ENCODE measurements at places on chromosomes 6 and 20. TPM values are rescaled to one million over a fixed set of nuclear protein-coding genes. Genes with fewer than 3 reads are reported as not detected.

DNA sequence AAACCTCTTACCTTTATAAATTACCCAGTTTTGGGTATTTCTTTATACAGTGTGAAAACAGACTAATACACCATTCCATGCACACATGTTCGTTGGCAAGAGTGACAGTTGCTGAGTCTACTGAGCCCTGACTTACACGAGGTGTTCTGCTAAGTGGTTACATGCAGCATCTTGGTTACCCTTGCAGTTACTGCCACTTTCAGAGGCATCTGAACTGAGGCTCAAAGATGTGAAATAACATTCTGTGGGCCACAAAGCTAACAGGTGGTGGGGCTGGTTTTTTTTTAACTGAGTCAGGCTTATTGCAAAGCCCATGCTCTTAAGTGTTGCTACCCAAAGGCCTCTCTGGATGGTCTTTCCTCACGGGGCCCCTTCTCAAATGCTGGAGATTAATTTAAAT is 54.4 kb upstream of the GTSF1L start:
- no peak for DNase-seq
- H3K27me3 ChIP-seq, result no peaks in the 10 kb centered on the region
- no peak overlapping the region for H3K27ac ChIP-seq
- peaks cover 22% of the 10 kb centered on the region for H3K4me1 ChIP-seq

DNA sequence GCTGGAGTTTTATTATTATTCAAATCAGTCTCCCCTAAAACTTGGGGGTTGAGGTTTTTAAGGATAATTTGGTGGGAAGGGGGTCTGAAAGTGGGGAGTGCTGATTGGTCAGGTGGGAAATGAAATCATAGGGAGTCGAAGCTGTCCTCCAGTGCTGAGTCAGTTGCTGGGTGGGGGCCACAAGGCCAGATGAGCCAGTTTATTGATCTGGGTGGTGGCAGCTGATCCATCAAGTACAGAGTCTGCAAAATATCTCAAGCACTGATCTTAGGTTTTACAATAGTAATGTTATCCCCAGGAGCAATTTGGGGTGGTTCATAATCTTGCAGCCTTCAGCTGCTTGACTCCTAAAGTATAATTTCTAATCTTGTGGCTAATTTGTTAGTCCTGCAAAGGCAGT is 146.0 kb upstream of the SPACA1 start:
- no peak overlapping the region for H3K27ac ChIP-seq
- no peak overlapping the region for H3K4me3 ChIP-seq
- H3K4me1 ChIP-seq, result no peaks in the 10 kb centered on the region

DNA sequence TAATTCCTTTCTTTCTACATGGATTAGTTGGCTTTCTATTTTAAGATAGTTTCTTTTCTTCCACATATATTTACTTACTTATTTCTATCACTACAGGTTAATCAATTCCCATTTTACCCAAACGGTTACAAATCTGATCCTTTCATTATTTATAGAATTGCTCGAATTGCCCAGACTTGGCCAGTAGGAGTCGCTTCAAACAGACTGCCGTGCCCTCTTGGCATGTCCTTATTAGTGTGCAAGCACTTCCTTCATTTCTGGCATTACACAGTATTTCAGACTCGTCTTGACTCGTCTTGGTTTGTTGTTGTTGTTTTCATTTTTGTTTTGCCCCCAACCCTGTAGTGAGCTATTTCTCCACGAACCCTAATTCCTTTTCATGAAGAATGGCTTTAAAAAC is 74.6 kb downstream of the SAMD3 start:
- H3K36me3 ChIP-seq, result peaks cover 80% of the 10 kb centered on the region
- no peaks in the 10 kb centered on the region for H3K4me1 ChIP-seq
- no peak overlapping the region for H3K27ac ChIP-seq
- no peak overlapping the region for H3K4me3 ChIP-seq
- DNase-seq, result no peak

DNA sequence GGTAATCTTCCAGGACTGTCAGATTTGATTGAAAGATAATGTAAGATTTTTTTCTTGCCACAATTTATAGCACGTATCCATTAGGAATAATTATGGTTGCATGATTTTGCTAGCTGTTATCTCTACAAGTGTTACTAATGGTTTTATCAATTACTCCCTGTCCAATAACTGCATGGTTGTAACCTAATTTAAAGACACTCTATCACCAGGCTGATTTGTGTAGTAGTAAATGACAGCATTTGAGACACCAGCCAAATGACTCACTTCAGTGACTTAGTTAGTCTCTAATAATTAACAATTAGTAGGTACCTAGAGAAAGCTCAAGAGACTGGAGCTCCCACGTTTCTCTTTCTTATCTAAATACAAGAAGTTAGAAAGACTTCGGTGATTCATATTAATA is 453.8 kb upstream of the POU3F2 start:
- H3K27ac ChIP-seq, result no peak overlapping the region
- H3K4me3 ChIP-seq, result no peak overlapping the region
- no peak for DNase-seq
- no peaks in the 10 kb centered on the region for H3K27me3 ChIP-seq

- no peak overlapping the region for H3K4me3 ChIP-seq
- H3K27me3 ChIP-seq, result no peaks in the 10 kb centered on the region
- DNase-seq, result no peak
- H3K4me1 ChIP-seq, result no peaks in the 10 kb centered on the region
Observed at GRCh38 chr20:48282591-48283228, 497.4 kb upstream of the SULF2 start.

GRCh38 chr6:105566503-105566902 is 163.6 kb upstream of the PREP start:
- DNase-seq, result no peak
- no peaks in the 10 kb centered on the region for H3K27me3 ChIP-seq
- no peaks in the 10 kb centered on the region for H3K36me3 ChIP-seq
- H3K4me1 ChIP-seq, result no peaks in the 10 kb centered on the region

DNA sequence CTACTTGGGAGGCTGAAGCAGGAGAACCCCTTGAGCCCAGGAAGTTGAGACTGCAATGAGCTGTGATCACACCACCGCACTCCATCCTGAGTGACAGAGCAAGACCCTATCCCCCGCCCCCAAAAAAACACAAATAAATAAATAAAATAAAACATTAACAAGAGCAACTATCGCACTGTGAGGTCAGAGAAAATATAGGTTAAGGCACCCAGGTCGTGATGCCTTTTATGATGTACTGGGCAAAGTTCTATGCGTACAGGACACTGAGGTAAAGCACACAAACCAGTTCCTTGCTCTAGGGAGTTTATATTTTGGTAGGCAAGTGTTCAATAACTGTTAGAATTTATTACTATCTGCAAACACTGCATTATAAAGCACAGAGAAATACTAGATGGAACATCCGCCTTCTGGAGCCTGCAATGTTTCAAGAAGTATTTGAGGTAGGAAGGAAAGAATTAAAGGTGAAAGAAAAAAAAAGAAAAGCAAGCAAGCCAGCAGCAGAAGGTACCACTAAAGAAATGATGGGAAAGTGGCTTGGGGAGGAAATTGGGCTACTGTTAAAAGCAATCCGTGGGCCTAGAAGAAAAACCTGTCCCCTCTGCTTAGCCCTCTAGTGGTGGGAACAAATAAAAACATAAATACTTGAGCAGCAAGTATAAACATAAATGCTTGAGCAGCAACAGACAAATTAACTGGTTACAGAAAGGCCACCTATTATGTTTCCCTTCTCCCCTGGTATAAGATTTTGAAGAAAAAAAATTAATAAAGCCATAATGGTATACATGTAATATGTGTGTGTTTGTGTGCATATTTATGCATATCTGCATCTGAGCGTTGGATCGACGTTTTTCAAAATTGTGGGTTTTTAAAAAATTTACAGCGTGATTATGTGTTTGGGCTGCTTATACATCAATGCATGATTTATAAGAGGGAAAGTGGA is 128.0 kb downstream of the PHACTR1 start:
- no peaks in the 10 kb centered on the region for H3K36me3 ChIP-seq
- no peak overlapping the region for H3K27ac ChIP-seq
- peak; percentile 7 for DNase-seq
- H3K27me3 ChIP-seq, result no peaks in the 10 kb centered on the region
- H3K4me3 ChIP-seq, result no peak overlapping the region

- H3K27me3 ChIP-seq, result no peaks in the 10 kb centered on the region
- DNase-seq, result peak; percentile 20
- H3K4me3 ChIP-seq, result no peak overlapping the region
- no peaks in the 10 kb centered on the region for H3K36me3 ChIP-seq
- no peak overlapping the region for H3K27ac ChIP-seq
Observed at GRCh38 chr6:151701911-151702562, 105.4 kb upstream of the ESR1 start.

DNA sequence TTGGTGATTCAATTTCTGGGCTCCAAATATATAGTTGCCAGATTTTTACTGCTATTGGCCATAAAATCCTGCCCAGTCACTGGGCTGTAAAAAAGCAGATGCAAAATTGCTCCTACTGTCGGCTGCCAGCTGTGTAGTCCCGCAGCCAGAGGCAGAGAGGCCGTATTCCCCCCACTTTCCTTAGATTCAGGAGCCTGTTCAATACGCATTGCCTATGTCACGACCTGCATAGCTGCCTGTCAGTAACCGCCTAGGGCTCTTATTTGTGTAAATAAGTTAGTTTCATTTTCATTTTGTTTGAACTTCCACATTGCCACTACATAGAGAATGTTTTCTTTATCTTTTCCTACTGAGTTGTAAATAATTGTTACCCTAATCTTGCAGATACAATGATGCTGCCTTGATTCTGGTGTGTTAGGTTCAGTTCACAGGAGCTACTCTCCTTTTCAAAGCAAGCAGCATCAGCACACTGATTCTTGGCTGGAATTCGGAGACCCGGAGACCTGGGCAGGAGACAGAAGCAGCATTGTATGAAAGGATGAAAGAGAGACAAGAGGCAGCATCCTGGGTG is 46.0 kb upstream of the UST start:
- DNase-seq, result peak; percentile 53
- peak overlapping the region; percentile 24 for H3K27ac ChIP-seq
- no peaks in the 10 kb centered on the region for H3K36me3 ChIP-seq
- H3K4me1 ChIP-seq, result peaks cover 6% of the 10 kb centered on the region

DNA sequence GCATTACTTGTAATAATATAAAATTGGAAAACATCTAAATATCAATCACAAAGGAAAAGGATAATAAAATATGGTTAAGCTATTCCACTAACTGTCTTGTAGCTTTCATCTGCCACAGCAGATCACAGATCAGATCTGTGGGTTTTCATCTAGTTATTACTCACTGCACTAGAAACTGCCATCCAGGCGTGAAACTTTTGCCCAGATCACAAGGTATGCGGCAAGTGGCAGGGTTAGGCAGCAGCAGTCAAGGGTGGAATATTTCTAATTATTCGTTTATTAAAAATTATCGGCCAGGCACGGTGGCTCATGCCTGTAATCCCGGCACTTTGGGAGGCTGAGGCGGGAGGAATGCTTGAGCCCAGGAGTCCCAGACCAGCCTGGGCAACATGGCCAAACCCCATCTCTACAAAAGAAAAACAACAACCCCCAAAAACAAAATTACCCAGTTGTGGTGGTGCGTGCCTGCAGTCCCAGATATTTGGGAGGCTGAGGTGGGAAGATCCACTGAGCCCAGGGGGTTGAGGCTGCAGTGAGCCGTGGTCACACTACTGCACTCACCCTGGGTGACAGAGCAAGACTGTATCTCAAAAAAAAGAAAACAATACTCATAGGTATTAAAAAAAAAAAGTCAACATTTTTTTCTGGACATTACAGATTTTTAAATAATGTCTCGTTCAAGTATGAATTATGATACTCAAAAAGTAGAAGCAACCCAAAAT is 32.1 kb downstream of the BEND3 start:
- no peaks in the 10 kb centered on the region for H3K4me1 ChIP-seq
- no peaks in the 10 kb centered on the region for H3K27me3 ChIP-seq
- no peak overlapping the region for H3K27ac ChIP-seq
- no peak for DNase-seq
- no peak overlapping the region for H3K4me3 ChIP-seq

GRCh38 chr20:6471110-6471647 is 296.3 kb upstream of the BMP2 start:
- no peak for DNase-seq
- H3K36me3 ChIP-seq, result no peaks in the 10 kb centered on the region
- H3K27ac ChIP-seq, result no peak overlapping the region
- H3K4me3 ChIP-seq, result no peak overlapping the region

- H3K36me3 ChIP-seq, result no peaks in the 10 kb centered on the region
- no peak overlapping the region for H3K4me3 ChIP-seq
- H3K4me1 ChIP-seq, result no peaks in the 10 kb centered on the region
- no peaks in the 10 kb centered on the region for H3K27me3 ChIP-seq
Observed at GRCh38 chr6:5128351-5128750, 43.2 kb downstream of the PPP1R3G start.

DNA sequence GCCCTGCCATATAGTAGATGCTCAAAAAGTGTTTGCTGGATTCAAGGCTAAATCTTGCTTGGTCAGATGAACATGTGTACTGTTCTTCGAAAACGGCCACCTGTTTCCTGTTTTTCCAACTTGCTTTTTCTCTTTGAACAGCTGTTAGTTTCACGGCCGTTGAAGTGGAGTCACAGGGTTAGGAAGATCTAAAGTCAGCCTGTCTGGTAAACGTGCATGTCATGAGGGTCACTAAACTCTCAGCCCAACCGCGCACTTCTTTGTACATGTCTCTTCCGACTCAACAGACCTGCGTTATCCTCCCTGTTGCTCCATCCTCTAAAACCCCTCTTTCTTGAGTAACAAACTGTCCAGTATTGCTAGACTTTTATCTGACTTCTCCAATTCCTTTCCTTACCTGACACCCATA is 93.2 kb upstream of the MAN1A1 start:
- no peaks in the 10 kb centered on the region for H3K36me3 ChIP-seq
- no peaks in the 10 kb centered on the region for H3K4me1 ChIP-seq
- no peak for DNase-seq
- no peak overlapping the region for H3K4me3 ChIP-seq

DNA sequence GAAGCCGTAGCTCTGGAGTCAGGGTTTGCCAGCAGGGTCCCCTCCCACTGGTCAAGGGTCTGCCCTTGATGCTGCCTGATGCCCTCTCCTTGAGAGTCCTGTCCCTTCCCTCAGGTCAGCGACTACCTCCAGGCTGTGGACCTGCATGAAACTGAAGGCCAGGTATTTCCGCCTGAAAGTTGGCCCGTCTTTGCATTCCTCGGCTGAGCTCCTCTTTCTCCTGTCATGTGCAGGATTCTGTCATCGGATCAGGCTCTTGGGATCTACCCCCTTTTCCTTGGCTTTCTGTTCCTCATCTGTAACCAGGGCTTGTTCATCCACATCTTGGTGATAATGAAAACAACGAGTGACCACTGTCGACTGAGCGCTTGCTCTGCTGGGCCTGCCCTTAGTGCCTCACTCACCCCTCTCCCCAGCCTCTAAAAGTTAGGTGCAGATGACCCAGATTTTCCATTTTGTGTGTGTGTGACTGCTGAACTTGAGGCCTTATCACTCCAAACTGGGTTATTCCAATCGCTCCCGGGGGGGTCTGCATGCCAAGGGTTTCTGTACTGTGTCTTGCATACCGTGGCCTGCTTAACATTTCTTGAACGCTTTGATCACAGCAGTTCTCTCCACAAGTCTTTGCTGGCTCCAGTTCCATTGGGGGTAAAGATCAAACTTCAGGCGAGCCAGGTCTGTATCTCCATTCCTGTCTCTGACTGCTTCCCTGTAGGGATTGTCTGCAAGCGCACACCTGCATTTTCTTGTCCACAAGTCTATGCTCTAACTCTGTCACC is 81.6 kb downstream of the DTD1 start:
- no peak for DNase-seq
- no peak overlapping the region for H3K4me3 ChIP-seq
- no peak overlapping the region for H3K27ac ChIP-seq
- no peaks in the 10 kb centered on the region for H3K4me1 ChIP-seq
- no peaks in the 10 kb centered on the region for H3K27me3 ChIP-seq
- no peaks in the 10 kb centered on the region for H3K36me3 ChIP-seq

C6orf132 gene
- total RNA-seq, result 0.15 TPM

CD109 gene
- total RNA-seq, result 0.24 TPM

FILIP1 gene
- total RNA-seq, result not detected

KIFC1 gene
- total RNA-seq, result 3.3 TPM

SPEF1 gene
- total RNA-seq, result 0.23 TPM

ZNF292 gene
- 89.4 TPM for total RNA-seq

SIRPB2 gene
- total RNA-seq, result 2.2 TPM

CALHM5 gene
- 0.05 TPM for total RNA-seq
